ENCODE measurements at places on chromosomes 4 and X.

GRCh38 chrX:72025236-72025770 is 106.4 kb downstream of the RTL5 start:
- no peak for DNase-seq

DNA sequence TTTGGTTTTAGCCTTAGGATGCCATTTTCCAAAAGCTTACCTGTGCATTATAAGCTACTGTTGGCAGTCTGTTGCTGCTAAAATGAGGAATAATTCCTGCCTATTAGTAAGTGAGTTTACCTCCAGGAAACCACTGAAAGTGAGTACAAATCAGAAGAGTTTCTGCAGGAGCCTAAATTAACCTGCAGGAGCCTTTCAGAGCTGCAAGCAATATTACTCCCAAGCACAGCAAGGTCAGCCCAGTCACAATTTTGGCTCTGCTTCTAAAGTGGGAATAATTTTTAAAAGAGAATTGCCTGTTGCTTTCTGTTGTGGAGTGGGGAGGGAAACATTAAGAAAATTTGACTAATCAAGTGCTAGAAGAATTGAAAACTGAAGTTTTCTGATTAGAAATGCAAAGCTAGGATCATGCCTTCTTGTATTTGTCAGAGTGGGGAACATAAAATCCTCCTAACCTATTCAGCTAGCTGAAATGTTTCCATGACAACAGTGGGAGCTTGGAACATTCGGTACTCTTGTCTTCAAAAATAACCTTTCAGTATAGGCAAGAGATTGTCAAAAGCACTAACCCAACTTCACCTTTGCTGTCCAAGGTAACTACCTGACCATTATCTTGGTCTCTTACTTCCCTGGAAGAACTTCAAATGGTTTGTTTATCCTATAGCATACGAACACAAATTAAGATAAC is 193.2 kb downstream of the COMMD8 start:
- no peak for DNase-seq

- DNase-seq = no peak
Measured at GRCh38 chr4:174764105-174764729, 64.8 kb downstream of the GLRA3 start.

GRCh38 chr4:141331534-141332358 is 111.1 kb downstream of the ZNF330 start:
- no peak for DNase-seq

DNA sequence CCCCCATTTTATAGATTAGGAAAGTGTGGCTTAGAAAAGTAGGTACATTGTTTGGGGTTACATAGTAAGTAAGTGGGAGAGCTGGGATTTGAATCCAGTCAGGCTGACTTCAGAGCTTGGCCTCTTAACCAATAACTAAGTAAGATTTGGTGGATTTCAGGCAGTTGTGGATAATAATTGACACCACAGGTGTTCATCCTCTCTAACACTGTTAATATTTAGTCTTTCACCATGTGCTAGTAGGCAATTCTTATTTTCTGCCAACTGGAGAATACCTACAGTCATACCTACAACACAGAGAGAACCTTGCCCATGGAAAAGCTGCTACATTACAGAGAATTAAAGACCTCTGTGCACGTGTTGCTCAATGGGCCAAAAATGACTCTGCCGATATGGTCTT is 89.5 kb downstream of the DIAPH2 start:
- no peak for DNase-seq

GRCh38 chr4:654503-654845 is 19.6 kb downstream of the ATP5ME start:
- DNase-seq = no peak

GRCh38 chrX:44784241-44784640 is 59.6 kb upstream of the DUSP21 start:
- no peak for DNase-seq

DNA sequence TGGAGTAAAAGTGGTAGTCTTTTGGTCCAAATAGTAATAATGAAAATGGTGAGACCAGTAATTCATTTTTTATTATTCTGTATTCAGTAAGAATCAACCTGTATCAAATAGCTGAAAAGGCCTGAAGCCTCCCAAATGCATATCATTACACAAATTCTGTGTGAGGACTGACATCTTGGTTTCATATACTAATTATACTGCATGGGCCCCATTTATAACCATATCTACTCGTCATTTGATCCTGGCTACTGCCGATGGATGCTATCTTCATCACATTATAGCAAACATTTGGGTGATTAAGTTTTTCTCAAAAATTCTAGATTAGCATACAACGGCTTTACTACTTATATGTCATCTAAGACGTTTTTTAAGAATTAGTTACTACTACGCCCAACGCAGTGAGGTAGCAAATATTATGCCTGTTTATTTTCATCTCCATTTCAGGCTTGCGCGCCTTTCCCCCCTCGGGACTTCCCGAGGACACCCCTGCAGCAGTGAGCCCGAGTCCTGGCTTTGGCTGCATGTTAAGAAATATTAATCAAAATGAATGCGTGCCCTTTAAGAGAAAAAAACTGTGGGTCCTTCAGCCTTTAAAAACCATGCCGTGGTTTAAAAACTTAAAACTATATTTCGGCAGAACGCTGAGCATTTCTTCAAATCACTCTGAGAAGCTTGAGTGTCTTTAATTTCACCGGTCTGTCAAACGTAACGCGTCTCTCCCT is 814 bp upstream of the MMAA start:
- no peak for DNase-seq

- no peak for DNase-seq
Measured at GRCh38 chr4:70239131-70239883, 3.1 kb upstream of the CSN3 start.

DNA sequence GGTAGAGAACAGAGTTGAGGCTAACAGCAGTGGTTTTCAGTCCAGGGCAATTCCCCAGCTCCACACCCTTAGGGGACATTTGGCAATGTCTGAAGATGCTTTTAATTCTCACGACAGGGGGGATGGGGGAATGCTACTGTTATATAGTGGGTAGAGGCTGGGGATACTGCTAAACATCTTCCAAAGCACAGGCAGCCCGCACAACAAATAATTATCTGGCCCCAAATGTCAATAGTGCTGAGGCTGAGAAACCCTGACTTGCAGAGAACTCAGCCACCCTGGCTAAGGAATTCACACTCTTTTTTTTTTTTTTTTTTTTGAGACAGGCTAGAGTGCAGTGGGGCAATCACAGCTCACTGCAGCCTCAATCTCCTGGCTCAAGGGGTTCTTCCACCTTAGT is 60.6 kb downstream of the POLR2B start:
- no peak for DNase-seq

DNA sequence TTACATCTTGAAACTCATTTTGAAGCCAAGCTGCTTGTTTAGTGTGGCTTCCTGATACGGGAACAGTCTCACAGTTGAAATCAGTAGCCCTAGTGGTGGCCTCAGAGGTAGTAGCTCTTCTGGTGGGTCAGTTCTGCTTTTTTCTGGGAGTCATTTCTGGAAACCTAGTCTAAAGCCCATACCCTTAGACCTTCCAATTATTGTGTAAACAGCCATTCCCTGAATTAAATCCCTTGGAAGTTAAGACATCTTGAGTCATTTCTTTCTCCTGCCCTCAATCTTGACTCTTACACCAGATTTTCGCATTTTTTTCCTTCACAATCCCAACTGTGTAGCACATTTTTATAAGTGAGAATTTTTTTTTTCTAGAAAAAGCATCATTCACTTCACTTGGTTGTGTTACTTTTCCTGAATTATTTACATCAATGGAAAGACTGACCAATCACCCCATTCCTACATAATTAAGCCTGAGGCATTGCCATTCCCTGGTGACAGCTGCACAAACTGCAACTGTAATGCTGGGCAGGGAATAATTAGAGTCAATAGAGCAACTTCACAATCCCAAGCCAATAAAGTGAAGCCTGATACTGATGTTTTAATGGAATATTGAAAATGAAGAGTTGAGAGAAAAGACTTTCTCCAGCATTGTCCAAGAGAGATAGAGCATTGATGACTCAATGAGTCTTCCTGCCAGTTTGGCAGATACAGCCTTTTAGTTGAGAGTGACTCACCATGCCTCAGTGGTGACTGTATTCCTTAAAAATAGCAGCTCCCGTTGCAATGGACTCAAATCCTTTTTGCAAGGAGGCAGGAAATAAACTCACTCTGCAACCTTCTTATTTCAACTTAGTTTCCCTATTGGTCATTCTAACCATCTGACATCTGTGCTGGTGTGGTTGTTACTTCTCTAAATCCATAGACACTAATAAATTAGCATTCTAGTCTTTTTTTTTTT is 13.0 kb upstream of the SEPSECS start:
- DNase-seq = no peak

GRCh38 chrX:134933911-134934310 is 56.9 kb upstream of the SMIM10 start:
- DNase-seq = no peak

DNA sequence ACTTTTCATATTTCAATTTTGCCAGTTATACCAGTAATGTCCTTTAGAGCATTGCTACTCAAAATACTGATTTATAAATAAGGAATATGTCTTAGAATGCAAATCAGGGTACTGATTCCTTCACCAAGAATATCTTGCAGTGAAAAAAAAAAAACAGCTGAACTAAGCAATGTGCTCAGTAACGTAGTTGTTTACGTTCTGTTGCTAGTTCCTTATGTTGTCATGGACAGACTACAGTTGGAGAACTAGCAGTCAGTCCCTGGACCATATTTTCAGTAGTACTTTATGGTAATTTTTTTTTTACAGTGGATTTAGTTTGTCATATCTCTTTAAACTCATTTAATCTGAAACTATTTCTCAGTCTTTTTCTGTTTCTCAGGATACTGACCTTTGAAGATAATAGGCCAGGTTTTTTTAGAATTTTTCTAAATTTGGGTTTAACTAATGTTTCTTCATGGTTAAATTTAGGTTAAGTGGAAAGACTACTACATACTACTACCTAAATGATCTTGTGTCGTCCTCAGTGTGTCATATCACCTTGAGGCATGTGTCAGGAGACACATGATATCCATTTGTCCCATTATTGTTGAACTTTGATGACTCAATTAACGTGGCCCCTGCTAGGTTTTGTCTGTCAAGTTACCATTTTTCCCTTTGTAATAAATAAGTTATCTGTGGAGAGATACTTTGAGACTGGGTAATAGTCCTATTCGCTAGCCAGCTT is 21.0 kb downstream of the SMARCAD1 start:
- DNase-seq = no peak

DNA sequence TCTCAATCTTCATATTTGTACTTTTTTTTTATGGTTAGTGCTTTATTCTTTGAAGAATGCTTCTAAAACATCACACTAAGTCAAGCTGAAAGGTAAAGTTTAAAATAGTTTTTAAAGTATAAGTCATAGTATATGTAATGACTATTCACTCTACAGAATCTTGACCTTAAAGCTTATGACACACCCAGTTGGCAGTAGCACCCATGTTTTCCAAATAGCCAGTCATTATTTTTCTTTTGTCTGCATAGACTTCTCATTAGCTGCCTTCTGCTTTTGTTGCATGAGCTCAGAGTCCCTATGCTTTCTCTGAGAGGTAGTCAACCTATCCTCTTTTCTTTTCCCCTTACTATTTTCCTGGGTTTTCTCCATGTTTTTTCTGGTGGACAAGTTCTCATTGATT is 231.5 kb downstream of the PCDH18 start:
- DNase-seq = no peak

- DNase-seq = no peak
Measured at GRCh38 chr4:10622728-10623127, 61.8 kb downstream of the CLNK start.

- no peak for DNase-seq
Measured at GRCh38 chrX:148600581-148600980, 100.2 kb downstream of the AFF2 start.

GRCh38 chr4:2057382-2058065 is 1.6 kb upstream of the NAT8L start:
- no peak for DNase-seq

DNA sequence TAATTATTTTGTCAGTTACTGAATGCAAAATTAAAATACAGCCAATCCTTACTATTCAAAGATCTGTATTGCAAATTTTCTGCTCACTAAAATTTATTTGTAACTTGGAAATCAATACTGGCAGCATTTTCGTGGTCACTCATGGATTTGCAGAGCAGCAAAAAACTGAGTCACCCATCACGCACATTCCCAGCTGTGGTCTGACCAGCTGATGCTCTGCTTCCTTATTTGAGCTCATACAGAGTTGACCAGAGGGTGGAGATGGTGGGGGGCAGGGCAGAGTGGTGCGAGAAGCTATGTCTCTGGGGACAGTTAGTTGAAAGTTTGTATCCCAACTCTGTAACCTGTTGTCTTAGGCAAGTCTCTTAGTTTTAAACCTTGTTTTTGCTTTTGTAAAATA is 214.8 kb downstream of the SPCS3 start:
- DNase-seq = no peak

GRCh38 chrX:41781500-41781899 is 57.5 kb downstream of the GPR82 start:
- DNase-seq = no peak

GRCh38 chr4:75168548-75168947 is 235.6 kb downstream of the PARM1 start:
- no peak for DNase-seq

DNA sequence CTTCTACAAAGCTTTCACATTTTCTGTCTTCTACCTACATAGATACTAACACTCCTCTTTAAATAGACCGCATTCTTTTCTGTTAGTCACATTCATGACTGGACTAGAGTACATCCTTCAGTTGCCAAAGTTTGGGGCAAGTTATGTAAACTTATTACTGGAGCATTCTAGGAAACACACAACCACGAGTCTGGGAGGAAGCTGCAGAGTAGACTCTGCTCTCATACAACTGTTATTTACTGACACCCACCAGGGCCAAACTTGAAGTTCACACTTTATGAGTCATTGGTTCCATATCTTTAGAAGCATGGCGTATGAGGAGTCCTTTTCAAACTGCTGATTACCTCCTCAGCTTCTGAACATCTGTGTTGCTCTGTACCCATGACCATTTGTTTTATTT is 87.0 kb downstream of the RNF150 start:
- DNase-seq = no peak

- DNase-seq = no peak
Measured at GRCh38 chr4:26432419-26432818, 57.9 kb downstream of the CCKAR start.

DNA sequence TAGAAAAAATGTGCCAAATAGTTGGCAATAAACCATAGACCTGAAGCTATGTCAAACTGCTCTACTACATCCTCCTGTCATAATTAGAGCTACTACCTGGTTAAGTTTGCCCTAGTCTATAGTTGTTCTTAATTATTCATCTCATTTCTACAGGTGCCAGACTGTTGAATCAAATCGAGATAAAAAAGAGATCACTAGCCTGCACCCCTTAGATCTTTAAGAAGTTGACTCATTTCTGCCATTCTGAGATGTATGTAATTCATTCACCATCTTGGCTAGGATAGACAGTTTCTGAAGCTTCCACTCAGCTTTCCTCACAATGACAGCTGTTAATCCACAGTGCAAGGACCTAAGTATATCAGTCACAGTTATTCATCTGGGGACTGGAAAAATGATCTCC is 452.1 kb upstream of the BOD1L1 start:
- DNase-seq = no peak

GRCh38 chr4:102707150-102707549 is 53.6 kb downstream of the MANBA start:
- DNase-seq = no peak

All from nucleus accumbens (tissue), 56 donors.